ENCODE measurements at places on chromosomes 4 and X.
A peak's percentile ranks its signal among the peaks of the same experiment; 100 is the strongest.

- DNase-seq = no peak
Observed at GRCh38 chr4:53713296-53713695, 122.0 kb upstream of the LNX1 start.

DNA sequence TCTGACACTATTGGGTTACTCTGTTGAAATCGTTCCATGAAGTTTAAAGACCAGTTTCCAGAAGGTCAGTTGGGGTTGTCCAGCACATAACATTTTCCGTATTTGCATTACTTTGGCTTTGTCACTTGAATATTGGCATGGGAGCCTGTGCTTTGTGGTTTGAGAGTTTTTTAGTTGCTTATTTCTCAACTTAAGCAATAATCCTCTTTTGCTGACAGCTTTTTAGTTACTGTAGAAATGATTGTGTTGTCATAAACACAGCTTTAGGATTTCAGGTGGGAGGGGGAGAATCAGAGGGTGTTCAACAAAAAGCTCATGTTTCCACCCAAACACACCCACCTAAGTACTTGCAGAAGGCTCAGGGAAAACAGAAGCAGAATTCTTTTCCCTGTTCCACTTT, 210.7 kb upstream of the TLL1 start:
- no peak for DNase-seq

- DNase-seq = peak; percentile 56
Observed at GRCh38 chr4:169492436-169493163, 119.8 kb downstream of the NEK1 start.

DNA sequence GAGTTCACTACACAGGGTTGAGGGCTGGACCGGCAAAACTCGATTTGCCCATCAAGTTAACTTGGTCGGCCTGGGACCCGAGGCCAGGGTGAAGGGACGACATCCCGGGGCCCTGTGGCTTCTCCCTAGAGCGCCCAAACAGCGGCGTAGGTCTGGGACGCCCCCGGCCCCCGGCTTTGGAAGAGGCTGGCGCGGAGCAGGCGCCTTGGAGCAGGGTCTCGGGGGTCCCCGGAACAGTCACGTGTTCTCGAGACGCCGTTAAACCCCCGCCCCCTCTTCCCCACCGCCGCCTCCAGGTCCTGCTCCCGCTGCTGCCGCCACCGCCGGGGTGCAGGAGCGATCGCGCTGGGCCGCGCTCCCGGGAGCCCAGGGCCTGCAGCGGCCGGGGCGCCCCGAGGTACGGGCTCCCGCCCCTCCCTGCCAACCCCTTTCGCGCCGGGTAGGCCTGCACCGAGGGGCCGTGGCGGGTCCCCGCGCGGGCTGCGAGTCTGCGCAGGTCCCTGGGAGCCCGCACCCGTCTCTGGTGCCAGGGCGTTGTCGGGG, at the start of gene NPY5R:
Gene NPY5R (plus strand): TSS at position 289 of the 543 bp plus-strand sequence. CDS start 6,382 bp downstream, outside the sequence.
- DNase-seq = peak; percentile 18

- no peak for DNase-seq
Observed at GRCh38 chrX:21398426-21398825, 24.2 kb downstream of the CNKSR2 start.

DNA sequence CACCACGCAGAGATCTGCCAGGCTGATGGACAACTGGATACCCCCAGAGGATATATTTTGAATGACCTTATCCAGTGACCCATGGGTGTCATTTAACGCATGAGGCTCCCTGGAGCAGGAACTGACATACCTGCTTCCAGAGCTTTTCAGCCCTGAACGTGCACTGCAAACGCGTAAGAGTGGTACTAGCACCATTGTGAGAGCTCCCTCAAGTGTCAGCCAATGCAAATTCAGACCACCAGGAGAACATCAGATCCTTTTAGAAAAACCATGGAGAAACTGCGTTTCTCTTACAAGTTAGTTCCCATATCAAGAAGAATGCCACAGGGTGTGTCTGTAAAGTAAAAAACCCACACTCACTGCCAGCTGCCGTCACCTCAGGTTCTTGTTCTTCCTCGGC, 7.3 kb downstream of the TREX2 start:
- DNase-seq = peak; percentile 60

- no peak for DNase-seq
Observed at GRCh38 chr4:153023139-153023538, 87.0 kb downstream of the FHDC1 start.

GRCh38 chr4:101274888-101275752, 72.2 kb downstream of the PPP3CA start:
- DNase-seq = no peak

GRCh38 chrX:80223982-80224579, 196.2 kb upstream of the TENT5D start:
- DNase-seq = no peak
